ENCODE measurements at places on chromosomes 3 and 15.

DNA sequence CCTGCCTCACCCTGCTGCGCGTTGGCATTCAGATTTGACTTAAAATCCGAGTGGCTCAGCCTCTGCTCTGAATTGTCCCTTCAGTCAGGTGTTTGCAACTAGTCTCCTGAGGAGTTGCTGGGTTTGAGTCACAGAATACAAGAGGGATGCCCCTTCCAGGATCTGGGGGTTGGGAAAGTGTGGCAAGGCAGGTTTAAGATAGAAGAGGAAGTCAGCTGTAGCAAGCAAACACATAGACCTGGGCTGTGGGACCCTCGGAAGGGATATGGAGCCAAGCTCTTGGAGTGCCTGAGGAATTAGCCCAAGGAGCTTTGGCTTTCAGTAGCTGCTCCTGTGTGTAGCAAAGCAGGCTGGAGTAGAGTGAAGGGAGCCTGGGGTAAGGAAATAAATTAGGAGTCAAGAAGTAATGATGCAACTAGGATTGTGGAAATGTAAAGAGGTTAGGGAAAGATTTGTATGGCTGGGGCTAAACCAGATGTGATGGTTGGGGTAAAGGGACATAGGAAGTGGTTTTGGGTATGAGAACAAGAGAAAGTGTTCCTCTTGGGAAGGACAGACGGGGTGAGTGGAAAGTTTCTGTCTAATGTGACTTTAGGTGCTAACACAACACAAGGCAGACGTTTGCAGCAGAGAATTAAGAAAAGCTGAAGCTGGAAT is 41.2 kb downstream of the RAB7A start:
- DNase-seq, result no peak

DNA sequence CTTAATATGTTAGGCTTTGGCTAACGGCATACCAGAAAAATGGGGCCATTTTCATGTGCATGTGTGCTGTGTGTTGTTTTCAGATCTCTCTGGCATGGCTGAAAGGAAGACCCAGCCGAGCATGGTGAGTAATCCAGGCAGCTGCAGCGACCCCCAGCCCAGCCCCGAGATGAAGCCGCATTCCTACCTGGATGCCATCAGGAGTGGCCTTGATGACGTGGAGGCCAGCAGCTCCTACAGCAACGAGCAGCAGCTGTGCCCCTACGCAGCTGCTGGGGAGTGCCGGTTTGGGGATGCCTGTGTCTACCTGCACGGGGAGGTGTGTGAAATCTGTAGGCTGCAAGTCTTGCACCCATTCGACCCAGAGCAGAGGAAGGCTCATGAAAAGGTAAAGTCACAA is 15.1 kb downstream of the MKRN2 start:
- DNase-seq, result no peak

- DNase-seq, result no peak
These were observed 89.4 kb upstream of the ACKR4 start for GRCh38 chr3:132507657-132508056.

DNA sequence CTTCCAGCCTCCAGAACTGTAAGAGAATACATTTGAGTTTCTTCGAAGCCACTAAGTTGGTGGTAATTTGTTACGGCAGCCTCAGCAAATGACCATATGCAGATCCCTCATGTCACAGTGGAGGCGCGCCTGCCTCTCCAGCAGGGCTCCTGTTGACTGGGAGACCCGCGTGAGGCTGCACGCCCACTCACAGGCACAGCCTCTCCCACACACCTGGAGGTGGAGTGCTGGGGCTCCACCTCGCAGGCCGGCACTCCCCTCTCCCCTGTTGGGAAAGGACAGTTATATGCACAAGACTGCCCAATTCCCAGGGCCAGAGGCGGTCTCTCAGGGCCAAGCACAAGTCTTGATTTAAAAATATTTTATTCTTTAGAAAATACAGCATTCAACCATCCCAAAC is 2.8 kb upstream of the TLR9 start:
- no peak for DNase-seq

- DNase-seq, result no peak
These were observed 95.2 kb downstream of the SEMA6D start for GRCh38 chr15:47812470-47812999.

GRCh38 chr3:70889162-70890019 is 577.0 kb upstream of the MDFIC2 start:
- no peak for DNase-seq

DNA sequence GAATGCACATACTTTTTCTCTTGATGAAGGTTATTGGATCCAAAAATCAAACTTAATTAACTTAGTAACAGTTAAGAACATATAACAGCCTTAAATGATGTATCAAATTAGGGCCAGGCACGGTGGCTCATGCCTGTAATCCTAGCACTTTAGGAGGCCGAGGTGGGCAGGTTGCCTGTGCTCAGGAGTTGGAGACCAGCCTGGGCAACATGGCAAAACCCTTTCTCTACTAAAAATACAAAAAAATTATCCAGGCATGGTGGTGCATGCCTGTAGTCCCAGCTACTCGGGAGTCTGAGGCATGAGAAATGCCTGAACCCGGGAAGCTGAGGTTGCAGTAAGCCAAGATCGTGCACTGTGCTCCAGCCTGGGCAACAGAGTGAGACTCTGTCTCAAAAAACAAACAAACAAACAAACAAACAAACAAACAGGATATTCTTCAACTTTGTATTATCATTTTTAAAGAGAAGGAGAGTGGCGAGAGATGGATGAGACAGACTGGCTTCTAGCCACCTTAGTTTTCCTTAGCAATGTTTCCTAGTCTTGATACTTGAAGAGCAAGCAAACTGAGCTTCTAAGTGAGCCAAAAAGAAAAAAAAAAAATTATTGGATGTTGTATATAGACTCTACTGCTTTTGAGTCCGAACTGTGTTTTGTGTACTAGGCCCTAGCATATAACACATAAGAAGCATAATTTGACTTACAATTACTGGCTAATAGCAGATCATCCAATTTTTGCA is 13.8 kb downstream of the SPRED1 start:
- DNase-seq, result no peak

Measured in hippocampal formation (tissue), 2 donors.